ENCODE measurements at places on chromosomes 6 and 20.

- DNase-seq: no peak
Observed at GRCh38 chr6:162211022-162211421, 516.5 kb downstream of the PRKN start.

DNA sequence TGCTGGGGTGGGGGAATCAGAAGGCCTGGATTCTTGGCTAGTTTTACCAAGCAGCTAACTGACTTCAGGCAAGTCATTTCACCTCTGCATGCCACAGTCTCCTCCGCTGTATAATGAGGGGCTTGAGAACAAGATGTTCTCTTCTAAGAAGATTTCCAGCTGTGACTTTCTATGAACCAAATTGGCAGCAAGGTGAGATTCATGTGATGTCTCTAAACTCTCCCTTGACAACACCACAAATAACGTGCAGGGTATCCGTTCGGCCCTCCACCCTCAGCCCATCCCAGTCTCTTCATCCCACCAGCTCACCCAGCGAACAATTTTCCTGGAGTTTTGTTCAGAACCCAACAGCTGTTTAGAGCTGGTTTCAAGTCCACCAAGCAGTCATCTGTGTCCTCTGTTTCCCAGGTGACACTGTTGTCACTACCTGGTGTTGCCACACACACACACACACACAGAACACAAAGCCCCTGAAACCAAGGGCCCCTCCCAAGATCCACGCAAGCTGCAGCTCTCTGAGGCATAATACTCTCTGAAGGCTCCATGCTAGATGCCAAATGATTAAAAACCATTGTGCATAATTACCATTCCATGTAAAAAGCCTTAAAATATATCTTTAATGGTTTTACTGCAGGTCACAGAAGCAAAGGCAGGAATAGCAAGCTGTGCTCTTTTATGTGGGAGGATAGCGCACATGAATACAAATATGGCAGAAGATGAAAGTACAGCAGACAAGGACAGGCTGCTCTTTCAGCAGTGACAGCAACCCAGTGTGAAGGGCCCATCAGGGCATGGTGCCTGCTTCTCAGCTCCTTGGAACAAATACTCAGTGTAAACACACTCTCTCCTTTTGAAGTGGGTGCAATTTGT, 48.2 kb downstream of the ARHGAP18 start:
- DNase-seq: no peak

- no peak for DNase-seq
Observed at GRCh38 chr20:2640260-2640659, 12.2 kb upstream of the NOP56 start.

- no peak for DNase-seq
Observed at GRCh38 chr6:109580519-109580918, 97.5 kb upstream of the ZBTB24 start.

- peak; percentile 45 for DNase-seq
Observed at GRCh38 chr6:45714741-45715507, 300.7 kb downstream of the CLIC5 start.

DNA sequence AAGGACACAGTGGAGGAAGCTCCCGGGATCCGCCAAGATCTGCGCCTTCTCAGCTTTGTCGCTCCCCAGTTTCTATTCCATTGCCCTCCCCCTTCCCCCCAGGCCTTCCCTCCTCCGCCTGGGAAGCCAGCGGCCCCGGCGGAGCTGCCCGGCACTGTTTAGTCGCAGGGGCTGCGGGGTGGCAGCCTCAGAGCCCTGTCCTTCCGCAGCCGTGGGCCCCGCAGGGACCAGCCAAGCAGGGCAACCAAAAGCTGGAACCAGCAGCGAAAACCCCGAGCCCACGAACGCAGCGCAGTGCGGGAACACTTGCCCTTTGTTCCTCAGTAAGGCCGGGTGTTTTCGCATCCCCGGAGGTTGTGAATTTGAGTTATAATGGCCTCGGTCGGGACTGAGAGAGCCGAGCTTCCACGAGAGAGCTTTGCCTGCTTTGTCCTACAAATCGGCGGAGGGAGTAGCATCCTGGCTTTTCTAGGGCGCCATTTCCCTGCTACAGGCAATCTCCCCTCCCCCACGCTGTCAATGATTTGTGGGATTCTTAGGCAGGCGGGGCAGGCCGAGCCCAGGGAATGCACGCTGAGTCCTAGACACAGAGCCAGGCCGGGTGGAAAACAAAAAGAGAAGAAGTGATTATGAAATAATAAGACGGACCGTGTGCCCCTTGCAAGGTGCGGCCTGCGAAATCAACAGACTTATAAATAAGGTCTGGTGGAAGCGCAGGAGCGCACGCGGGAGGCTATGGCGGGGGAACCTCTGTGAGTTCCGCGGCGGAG, 4.0 kb upstream of the TUBB2B start:
- DNase-seq: no peak

- no peak for DNase-seq
Observed at GRCh38 chr6:54307439-54307910, 766 bp upstream of the TINAG start.

DNA sequence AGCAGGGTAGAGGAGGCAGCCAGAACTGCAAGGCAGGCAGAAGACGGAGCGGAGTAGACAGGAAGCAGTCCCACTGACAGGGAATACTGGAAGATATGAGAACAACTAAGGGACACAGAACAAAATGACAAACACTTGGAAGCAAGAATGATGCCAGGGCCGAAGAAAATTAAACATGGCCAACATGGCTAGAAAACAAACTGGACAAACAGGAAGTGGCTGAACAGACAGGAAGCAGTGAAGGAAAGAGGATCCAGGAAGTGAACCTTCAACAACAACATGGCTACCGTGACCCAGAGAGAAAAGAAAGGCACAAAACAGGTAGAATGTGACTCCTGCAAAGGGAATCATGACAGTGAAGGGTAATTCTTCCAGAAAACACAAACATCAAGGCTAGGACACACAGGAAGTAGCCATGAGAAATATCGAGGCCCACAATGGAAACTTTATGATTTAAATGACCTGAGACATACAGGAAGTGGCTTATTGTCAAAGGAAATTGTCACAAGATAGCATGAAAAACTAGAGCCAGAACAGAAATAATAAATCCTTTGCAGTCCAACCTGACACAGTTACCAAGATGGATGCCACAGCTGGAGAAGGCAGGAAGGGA, 9.1 kb downstream of the COL11A2 start:
- no peak for DNase-seq

DNA sequence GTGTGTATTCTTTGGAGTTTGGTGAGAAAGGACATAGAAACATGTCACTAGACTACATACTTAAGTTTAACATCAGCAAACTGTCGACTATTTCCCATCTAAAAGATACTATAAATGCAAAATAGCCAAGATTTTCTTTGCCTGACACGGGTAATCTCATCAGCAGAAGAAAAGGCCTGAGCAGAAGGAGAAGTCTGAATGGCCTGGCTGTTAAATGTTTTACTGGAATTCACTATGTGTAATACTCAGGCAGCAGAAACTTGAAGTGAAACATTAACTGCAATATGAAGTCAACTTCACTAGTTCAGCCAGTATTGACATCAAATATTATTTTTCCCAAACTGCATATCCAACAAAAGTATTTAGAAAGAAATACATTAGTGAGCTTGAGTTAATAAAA, 6.4 kb upstream of the DSE start:
- DNase-seq: no peak

DNA sequence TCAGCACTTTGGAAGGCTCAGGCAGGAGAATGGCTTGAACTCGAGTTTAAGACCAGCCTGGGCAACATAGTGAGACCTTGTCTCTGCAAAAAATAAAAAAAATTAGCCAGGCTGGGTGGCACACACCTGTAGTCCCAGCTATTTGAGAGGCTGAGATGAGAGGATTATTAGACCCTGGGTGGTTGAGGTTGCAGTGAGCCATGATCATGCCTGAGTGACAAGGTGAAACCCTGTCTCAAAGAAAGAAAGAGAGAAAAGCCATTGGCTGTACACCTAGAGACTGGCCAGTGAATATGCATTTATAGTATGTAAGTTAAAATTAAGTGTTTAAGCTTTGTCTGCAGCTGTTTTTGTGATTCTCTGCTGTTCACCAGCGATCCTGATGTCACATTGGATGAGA, 6.1 kb downstream of the RBCK1 start:
- DNase-seq: no peak

DNA sequence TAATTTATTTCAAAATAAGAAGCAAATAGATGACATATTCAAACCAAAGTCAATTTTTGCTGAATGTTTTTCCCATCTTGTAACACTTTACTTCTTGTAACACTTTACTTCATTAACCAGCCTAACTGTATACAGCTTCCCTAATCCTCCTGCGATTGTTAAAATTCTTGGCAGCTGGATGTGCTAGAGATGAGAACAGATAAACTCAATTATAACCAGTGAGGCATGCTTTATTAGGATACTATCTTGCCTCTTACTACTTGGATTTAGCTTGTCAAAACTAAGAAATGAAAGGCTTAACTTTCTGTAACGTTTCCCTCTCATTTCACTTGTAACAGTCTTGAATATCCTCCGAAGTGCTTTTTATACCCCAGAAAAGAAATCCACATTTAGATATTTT, 94.1 kb upstream of the BMP5 start:
- no peak for DNase-seq

GRCh38 chr6:143564484-143565017, 53.0 kb upstream of the FUCA2 start:
- DNase-seq: no peak

- DNase-seq: no peak
Observed at GRCh38 chr6:12075067-12075563, 63.0 kb downstream of the HIVEP1 start.

- no peak for DNase-seq
Observed at GRCh38 chr6:42313941-42314570, 96.4 kb upstream of the MRPS10 start.

GRCh38 chr6:64128301-64129024, 492.9 kb downstream of the PHF3 start:
- DNase-seq: no peak

- DNase-seq: no peak
Observed at GRCh38 chr6:20891161-20891560, 356.9 kb downstream of the CDKAL1 start.

GRCh38 chr20:61953037-61954021, 112.4 kb downstream of the TAF4 start:
- DNase-seq: no peak

DNA sequence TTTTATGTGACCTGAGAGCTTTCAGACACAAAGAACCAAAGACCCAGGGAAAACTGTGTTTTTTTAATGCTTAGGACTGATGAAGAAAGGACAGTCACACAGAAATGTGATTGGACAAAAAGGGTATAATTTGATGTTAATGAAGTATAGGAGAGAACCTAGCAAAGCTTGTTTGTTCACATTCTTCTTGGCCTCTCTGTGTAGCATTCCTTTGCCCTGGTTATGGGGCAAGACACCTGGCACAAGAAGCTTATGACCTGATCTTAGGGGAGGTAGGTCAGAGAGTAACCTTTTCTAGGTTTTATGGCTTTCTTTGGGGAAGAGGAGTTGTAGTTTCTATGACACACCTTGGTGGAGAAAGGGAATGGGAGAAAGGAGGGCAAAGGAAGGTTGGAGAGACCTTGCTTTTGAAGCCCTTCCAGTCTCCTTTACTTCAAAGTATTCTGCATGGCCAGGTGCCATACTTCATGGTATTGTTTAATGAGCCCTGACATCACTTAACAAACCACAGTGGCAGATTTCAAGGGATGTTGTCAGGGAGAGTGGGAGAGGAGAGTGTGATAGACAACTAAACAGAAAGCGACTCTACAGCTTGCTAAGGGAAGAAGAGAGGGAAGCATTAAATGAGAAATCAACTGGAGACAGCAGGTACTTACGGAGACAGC, 701.8 kb upstream of the FLRT3 start:
- no peak for DNase-seq

- no peak for DNase-seq
Observed at GRCh38 chr6:54891536-54891935, 45.0 kb downstream of the FAM83B start.

DNA sequence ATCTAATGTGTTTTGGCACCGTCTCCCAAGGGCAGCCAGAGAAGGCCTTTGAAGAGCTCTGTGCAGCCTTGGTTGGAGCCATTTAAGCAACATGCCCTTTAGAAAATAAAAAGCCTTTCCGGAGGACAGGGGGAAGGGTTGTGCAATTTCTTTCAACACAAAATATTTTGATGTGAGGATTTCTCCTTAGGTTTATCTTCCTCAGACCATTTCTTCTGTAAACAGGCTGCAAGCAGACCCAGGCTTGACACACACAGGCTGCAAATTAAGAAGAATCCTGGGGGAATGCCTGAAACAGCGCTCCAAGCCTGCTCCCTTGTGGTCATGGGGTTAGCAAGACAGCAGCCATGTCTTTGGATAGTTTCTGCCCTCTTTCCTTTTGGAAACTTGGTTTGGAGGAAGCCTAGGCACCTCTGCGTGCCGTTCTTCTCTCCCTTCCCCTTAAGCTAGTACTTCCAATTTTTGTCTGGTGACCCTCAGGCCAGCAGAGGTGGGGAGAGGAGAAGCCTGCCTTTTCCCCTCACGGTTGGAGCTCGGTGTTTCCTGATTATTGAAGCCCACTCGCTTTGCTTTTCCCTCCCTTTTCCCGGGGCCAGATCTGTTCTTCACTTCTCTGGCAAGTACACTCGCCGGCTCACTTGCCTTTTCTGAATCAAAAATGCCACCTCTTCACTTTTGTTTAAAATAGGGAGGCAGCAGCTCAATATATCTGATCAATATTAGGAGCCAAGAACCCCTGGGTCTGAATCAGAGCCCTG, 39.6 kb upstream of the NOX3 start:
- DNase-seq: no peak

GRCh38 chr20:33709398-33709797, 10.7 kb downstream of the PXMP4 start:
- no peak for DNase-seq

DNA sequence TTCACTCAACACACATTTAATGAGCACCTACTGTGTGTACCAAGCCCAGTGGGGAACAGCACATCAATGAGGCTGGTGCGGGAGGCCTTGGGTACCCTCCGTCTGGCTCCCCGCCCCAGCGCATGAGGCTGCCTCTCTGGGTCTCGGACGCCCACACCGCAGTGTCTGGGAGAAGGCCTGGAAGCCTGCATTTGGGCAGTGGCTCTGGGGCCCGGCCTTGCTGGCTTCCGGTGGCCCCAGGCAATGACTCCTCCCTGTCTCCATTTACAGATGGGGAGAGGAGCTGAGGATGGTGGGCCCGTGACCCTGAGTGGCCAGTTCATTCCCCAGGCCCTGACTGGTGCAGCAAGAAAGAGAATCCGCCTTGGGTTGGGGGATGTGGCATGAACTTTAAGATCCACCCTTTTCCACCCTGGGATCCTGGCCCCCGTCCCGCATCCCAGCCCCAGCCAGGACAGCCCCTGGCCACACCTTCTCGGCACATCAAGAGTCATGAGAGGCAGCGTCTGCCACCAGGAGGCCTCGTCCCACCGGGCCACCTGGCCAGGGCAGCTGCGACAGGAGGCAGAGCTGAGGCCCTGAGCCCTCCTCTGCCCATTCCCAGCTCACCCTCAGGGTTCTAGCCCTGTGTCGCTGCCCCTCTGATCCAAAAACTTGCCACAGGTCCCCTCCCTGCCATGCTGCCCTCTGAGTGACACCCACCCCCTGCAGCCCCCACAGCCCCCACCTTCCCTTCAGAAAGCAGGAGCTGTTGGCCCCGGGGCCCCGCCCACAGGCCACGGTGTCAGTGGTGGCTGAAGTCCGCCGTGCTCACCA, 17.5 kb upstream of the MRGBP start:
- DNase-seq: no peak

- no peak for DNase-seq
Observed at GRCh38 chr6:110085285-110085684, 94.2 kb downstream of the WASF1 start.

- DNase-seq: no peak
Observed at GRCh38 chr6:147106759-147107401, 97.3 kb upstream of the STXBP5 start.

GRCh38 chr20:59103573-59103972, 60.0 kb upstream of the ZNF831 start:
- DNase-seq: no peak
